ENCODE measurements at places on chromosomes 3 and 15.

- no peak for DNase-seq
These were observed 717.3 kb downstream of the OTOL1 start for GRCh38 chr3:162213956-162214355.

GRCh38 chr15:90620379-90621067 lies 90.8 kb downstream of the CRTC3 start:
- no peak for DNase-seq

DNA sequence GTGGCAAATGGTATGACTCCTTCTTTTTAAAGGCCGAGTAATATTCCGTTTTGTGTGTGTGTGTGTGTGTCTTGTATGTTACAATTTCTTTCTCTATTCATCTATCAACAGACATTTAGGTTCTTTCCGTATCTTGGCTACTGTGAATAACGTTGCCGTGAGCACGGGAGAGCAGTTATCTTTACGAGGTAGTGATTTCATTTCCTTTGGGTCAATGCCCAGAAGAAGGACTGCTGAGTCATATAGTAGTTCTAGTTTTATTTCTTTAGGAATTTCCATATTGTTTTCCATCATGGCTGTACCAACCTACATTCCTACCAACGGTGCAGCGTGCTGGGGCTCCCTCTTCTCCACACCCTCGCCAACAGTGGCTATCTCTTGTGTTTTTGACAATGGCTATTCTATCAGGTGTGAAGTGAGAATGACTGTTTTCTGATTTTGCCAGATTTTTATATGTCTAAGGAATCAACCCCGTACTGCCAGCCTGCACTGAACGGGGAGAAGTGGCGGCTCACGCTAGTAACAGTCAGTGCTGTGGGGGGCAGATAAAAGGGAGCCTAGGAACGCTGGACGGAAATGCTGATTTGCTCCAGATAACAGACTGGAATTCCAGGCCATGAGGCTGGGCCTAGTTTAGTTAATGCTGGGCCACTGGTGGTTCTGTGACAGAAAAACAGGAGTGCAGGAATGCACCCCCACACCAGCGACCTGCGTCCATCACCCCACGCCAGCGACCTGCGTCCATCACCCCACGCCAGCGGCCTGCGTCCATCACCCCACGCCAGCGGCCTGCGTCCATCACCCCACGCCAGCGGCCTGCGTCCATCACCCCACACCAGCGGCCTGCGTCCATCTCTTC lies 168.1 kb downstream of the XXYLT1 start:
- no peak for DNase-seq

- DNase-seq, result no peak
These were observed 7.3 kb upstream of the ISLR2 start for GRCh38 chr15:74123131-74123429.

DNA sequence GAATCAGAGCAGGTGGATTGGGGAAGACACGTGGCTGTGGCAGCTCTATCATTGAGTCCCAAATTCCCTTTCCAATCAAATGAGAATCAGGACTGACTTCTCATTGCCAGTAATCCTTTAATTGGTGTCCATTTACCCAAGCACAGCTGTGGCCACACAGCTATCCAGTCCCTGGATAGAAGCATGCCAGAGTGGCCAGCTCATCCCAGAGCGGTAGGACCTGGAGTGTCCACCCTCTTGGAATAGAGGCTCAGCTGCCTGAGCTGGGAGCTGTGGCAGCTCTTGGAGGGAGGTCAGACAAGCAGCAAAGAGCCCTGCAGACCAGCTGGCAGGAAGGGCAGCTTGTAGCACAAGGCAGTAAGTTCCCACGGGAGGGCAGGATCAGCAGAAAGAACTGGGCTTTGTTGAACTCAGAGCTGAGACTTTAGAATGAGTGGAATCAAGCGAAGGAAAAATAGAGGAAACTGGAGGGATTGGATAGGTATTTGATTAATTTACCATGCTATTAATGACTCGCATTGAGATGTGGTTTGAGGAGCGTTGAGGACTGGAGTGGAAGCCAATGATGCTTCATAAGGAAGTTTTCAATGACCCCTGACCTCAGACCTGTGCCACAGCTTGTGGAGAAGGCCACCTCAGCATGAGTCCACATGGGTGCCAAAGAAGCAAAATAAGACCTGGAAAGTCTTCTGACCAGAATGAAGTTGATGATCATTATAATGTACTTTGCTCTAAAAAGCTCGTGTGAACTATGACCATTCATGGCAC lies 6.9 kb upstream of the ALPK3 start:
- DNase-seq, result no peak

DNA sequence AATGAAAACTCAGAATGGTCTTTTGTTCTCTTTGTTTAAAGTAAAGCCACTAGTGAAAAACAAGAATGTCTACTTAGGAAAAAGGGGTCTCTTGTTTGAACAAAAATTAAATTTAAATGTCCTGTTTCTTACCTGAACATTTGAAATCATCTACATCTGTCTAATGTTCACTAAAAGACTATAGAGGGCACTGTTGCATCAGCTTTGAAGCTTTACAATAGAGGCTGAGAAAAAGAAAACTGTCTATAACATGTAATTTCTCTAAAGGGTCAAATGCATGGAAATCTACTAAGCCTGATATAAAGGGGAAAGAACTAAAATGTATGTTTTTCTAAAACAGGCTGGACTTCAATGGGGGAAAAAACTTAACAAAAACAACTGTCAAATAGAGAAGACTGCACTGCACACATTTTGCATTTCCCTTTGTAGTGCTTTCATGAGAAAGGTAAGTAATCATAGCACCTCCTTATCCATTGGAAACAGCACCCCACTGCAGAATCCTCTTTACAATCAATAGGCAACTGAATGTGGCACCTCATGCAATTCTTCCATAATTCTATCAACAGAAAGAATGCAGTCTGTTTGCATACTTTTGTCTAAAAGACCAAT lies 26.3 kb downstream of the DPH6 start:
- no peak for DNase-seq

- no peak for DNase-seq
These were observed 30.5 kb downstream of the POLQ start for GRCh38 chr3:121515313-121515712.

Measured in dorsolateral prefrontal cortex (tissue), 122 donors.